Kidney (tissue), 22 donors: ENCODE measurements at places on chromosomes 1 and 21. TPM values are rescaled to one million over a fixed set of nuclear protein-coding genes. Genes with fewer than 3 reads are reported as not detected.

The VPS26C gene
- 30.0 TPM for polyA plus RNA-seq

GRCh38 chr1:204576422-204576821 is 60.2 kb downstream of the MDM4 start:
- DNase-seq: no peak

- DNase-seq: no peak
These were observed 400.5 kb downstream of the PRDM2 start for GRCh38 chr1:14100444-14100843.

DNA sequence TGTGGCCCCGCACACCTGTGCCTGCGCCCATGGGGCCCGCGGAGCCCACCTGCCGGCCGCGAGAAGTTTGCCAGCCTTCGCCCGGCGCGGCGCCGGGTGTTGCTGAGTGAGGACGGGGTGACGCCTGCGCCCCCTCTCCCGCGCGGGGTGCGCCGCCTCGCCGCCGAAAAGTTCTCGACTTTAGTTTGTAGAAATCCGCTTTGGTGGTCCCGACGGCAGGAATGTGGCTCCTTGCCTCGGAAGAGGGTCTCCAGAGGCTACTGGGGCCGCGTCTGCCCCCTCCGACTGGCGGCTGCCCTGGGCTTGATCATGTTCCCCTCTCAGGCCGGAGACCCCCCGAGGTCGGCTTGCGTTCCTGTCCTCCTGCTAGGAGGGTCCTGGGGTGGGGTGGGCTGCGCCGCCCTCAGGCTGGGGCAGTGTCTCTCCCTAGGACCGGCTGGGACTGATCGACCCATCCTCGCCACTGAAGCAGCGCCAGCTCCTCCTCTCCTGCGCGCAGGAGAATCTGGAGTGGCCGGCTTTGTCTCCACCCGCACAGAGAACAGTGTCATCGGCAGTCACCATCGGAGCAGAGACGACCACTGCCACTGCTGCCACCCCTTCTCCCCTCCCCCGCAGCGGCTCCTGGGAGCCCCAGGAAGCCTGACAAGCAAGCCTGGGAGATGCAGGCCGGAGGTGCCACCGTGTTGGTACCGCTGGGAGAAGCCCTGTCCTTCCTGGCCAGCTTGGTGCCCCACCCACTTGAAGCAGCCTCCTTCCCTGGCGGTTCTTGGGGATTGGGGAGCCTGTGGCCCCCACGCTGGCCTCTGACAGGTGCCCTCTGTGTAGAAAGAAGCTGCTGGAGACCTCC is 553 bp upstream of the SLC30A2 start:
- DNase-seq: peak; percentile 56

DNA sequence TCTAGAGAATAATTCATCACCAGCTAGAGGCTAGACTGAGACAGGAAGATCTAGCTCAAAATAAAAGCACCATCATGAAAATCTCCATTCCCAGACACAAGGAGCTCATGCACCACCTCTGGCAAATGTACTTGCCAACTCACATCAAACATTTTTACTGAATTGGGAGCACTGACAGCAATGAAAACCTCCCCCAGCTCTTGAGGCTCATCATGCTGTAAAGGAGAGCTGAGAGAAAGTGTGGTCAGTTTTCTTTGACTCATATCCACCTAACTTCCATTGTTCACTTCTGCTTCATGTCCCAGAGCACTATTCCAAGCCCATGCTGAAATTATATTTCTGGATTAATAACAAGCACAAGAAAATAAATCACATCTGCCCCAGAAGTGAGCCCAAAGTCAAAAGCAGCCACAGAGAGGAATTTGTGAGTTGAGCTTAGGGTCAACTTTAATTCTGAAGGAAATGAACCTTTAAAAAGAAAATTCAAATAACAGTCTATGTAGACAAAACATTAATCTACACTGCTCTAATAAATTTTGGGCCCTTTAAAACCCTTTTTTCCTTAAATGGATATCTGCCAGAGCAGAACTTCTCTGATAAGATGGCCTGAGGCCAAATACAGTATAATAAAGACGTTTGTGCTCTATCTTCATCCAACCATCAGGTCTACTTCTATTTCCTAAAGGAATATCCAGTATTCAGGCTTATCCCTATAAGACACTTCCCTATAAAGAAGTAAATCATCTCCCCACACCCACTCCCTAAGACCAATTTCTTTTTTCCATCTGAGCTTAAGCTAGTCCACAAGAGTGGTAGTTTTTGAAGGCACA is 85.9 kb upstream of the ADAM30 start:
- peak; percentile 85 for DNase-seq

GRCh38 chr1:6958407-6959030 is 173.3 kb downstream of the CAMTA1 start:
- DNase-seq: no peak

The AKR7A3 gene
- 108 TPM for polyA plus RNA-seq

The KLF17 gene
- not detected for polyA plus RNA-seq
